ENCODE measurements at places on chromosomes 3 and 15.
A peak's percentile ranks its signal among the peaks of the same experiment; 100 is the strongest.

DNA sequence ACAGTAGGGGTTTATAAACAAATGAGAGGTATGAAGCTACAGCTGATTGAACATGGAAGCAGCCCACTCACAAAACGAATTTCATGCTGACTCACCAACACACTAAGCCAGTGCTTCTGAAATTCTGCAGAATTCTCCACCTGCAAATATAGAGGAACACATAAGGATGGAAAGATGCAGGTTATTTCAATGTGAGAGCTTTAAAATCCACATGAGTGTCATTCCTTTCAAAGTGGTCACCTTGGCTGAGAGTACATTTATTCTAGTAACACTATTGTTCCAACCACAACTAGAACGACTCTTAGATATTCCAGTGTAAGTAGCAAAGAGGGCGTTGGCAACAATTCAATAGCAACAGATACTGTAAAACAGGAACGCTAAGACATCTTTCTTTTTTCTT is 189.9 kb upstream of the TSC22D2 start:
- no peak for DNase-seq

- DNase-seq = no peak
Measured at GRCh38 chr3:157405457-157405856, 31.2 kb upstream of the PTX3 start.

DNA sequence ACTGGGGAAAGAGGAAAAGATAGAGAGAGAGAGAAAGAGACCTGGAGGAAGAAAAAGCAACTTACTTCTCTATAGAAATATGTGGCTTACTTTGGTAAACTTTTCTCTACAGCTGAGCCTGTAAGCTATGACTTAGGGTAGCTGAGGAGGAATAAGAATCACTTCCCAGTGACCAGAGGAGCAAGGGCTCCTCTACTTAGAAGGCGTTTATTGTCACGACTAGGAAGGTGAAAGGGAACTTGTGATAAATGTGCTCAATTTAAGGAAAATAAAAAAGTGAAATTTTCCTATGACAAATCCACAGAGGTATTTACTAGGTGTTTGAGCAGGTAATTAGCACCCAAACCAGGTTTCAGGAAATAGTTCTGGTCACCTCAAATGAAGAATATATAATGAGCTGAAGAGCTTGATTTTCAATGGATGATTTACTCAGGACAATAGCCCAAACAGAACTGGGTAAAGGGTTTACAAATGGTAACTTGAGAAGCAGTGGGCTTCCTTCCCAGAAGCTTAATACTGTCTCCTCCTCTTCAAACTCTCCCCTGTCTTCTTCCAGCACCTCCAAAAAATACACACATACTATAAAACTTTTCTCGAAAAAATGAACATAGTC is 46.1 kb downstream of the SOX2 start:
- DNase-seq = no peak

- no peak for DNase-seq
Measured at GRCh38 chr3:114435386-114436115, 141.7 kb downstream of the TIGIT start.

DNA sequence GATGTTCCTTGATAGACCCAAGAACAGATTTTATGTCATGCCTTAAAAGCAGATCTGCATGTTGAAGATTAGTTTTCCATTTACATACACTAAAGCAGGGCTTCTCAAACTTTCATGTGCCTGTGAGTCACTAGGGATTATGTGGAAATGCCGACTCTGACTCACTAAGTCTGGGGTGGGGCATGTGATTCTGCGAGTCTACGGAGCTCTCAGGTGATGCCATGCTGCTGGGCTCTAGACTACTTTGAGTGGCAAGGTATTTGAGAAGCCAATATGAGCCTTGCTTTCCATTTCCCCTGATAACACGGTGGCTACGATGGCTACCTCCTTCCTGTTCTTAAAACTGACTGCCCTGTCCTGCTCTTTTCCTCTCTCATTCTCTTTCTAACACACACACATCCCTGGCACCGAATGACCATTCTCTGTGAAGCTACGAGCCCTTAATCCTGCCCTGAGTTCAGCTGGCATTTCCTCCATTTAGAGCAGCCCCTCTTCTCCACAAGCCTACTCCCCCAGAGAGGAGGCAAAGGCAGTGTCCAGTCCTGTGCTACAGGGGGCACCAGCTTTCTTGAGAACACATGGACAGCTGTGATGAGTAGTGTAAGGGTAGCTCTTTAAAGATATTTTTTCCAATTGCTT is 39.7 kb upstream of the PYGO1 start:
- no peak for DNase-seq

GRCh38 chr15:94280301-94280700 is 48.9 kb downstream of the MCTP2 start:
- DNase-seq = no peak

DNA sequence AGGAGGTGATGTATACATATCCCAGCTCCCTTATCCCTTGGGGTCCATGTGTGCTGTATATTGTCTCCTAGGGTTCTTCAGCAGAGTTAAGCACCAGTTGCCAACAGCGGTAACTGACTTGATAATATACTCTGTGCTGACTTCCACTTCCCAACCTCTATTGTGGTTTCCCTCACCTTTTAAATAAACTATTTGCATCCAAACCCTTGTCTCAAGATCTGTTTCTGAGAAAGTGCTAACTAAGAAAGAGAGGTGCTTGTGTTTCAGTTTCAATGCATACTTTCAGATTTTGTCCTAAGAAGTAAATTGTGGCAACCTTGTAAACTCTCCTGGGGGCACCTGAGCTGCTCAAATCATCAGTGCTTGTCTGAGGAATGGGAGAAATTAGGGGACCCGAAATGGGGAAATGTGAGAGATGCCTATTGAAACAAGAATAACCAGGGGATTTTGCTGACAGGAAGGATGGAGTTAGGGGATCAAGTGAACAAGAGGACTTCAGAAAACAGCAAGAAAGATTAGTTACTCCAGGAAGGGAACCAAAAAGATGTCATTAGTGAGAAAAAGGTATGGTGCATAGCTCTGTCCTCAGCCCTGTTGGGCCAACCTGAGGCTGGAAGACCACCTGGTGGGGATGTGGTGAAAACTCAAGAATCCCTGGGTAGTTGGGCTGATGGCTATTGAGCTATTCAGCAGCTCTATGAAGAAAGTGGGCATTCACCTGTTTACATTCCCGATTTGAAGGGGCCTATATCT is 50.9 kb upstream of the MRPL3 start:
- DNase-seq = no peak

DNA sequence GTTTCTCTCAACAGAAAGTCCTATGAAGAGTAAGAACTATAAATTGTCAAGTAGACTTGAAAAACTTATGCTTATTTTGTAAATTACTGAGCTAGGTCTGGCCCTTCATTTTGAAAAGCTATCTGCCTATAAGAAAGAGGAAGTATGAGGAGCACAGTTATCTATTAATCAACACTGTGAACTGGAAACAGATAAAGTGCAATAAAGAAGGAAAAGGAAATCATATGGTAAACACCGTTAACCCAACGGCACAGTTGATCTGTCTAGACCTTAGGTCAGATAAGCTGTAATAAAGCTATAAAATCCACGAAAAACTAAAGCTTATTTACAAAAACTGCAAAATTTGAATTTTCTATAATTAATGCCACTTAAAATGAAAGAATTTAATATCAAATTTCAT is 242.5 kb downstream of the ZBTB20 start:
- DNase-seq = no peak

DNA sequence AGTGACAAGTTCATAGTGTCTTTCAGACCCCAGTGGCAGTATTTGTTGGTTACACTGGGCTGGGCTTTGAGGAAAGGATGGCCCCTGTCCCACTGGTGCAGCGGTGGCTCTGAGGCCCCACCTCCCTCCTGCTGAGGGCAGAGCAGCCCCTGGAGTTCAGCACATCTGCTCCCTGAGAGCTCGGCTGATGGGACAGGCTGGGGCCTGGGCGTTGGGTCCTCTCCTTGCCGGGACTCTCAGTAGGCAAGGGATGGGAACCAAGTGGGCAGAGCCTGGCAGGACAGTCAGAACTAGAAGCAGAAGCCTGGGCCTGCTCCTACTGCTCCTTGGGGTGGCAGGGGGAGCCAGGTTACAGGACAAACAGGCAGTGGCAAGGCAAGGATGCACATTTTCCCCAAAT is 114.5 kb downstream of the NUP210 start:
- DNase-seq = no peak

DNA sequence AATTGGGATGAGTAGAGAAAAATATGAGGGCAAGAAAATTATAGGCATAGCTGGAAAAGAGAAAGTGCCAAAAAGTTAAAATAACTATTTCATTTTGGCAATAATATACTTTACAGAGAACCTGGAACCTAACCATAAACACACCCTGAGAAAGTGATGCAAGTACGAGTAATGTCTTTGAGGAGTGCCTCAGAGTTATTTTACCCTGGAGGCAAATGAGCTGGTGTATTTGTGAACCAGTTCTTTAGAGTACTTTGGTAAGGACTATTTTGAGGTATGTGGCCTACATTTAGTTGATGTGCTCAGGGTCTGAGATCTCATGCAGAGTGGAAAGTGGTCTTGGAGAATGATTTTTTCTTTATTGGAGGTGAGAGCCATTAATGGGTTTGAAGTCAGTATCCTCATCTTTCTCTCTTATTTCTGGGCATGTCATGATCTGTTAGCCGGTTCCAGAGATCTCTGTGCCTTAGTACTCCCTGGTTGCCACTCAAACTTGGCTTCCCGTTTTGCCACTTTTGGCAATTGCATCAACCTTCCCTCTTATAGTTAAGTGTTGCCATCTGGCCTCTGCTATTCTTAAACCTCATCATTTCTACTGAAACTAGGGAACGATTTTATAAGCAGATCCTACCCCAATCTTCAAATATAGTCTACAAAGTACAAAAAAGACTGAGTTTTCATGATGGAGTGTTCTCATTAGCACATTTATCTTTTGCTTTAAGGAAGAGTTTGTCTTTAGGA is 145.7 kb downstream of the EPHA6 start:
- DNase-seq = peak; percentile 3

DNA sequence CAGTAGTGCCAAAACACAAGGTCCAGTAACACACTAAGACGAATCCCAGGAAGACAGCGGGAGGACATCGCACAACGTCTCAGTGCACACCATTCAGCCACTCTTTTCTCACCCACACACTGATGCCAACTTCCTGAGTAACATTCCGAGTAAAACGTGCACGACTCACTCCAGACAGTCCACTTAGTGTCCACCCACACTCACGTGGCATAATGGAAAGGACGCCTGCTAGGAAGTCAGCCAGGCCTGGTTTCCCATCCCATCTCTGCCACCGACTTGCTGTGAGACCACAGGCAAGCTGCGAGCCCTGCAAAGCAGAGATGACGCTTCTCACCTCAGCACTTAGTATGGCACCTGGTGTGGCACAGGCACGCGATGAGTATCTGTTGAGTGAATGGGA is 36.8 kb upstream of the VGLL4 start:
- DNase-seq = no peak

- no peak for DNase-seq
Measured at GRCh38 chr3:149486726-149487125, 12.2 kb downstream of the TM4SF4 start.

- no peak for DNase-seq
Measured at GRCh38 chr3:47416041-47416440, 35.2 kb downstream of the PTPN23 start.

- no peak for DNase-seq
Measured at GRCh38 chr15:51677021-51677420, 4.3 kb upstream of the SCG3 start.

- no peak for DNase-seq
Measured at GRCh38 chr15:30073915-30074314, 8.8 kb upstream of the GOLGA8J start.

DNA sequence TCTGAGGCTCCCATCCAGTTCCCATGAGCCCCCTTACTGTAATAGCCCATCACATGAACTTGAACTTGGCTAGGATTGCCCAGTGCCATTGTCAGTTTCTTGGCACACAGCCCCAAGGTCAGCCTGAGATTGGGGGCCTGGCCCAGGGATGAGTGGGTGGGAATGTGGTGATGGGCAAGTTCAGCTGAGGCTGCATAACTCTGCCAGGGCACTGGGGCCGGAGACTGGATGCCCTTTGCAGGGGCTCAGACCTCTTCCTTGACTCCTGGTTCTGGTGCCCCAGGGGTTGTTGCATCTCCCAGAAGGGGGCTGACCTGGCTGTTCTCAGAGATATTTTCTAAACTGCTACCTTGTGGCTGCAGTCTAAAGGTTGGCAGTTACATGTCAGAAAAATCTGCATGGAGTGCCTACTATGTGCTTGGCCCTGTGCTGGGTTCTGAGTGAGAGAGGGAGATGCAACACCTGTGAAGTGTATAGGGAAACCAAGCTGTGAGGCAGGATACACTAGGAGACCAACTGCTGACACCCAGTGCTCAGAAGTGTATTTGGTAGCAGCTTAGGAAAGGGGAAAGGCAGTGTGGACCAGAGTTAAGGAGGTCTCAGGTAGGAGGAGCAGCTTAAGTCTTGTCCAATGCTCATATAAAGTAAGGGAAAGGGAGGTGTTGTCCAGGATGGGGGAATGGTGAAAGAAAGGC is 74.8 kb upstream of the PRR23C start:
- DNase-seq = no peak

DNA sequence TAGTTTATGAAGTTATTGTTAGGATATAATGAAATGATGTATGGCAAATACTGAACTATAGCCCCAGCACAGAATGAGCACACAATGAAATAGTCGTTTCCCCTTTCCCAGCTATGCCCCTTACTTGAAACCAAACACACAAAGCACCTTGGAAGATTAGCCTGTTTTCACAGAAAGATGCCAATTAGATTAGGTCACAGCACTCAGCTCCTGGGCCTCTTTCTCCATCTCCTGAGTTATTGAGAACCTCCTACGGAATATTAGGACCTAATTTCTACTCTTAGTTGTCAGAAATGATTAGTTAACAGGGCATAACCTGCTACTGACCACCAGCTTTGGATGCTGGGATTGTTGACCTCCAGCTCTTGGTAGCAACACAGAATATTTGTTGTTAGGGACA is 269.4 kb upstream of the ROPN1 start:
- no peak for DNase-seq
